Stimulated activated CD8-positive, alpha-beta memory T cell treated with anti-CD3 and anti-CD28 coated beads, Interleukin-2, amount 100 ng/mL, for 1 hour (primary cell): ENCODE measurements at places on chromosomes 12 and 14.

DNA sequence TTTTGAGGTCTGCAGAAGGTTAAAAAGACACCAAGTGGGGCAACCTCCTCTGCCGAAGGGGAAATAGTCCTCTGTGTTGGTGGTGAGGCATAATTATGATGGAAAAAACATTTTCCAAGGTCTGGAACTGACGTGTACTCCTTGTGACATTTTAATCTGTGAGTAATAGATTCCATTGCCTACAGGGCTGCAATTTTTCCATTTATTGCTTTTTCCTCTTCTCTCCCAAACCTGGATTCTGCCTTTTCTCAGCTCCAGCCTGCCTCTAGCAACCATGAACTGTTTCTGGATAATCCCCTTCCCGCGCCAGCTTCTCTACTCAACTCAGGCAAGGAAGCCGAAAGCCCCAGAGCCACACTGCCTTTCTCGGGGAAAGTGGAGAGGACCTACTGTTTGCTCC lies 230.1 kb upstream of the PLXNC1 start:
- DNase-seq = no peak

- DNase-seq = no peak
Measured at GRCh38 chr14:77640756-77641533, 24.5 kb upstream of the SPTLC2 start.

GRCh38 chr12:47987411-47988072 lies 16.7 kb downstream of the COL2A1 start:
- DNase-seq = no peak

GRCh38 chr14:104219731-104220214 lies 81.4 kb downstream of the KIF26A start:
- no peak for DNase-seq

GRCh38 chr14:26867171-26867757 lies 269.4 kb upstream of the NOVA1 start:
- no peak for DNase-seq

- no peak for DNase-seq
Measured at GRCh38 chr14:68952531-68953195, 26.4 kb downstream of the ACTN1 start.
